ENCODE measurements at places on chromosomes 11 and 22. TPM values are rescaled to one million over a fixed set of nuclear protein-coding genes. Genes with fewer than 3 reads are reported as not detected.

SYCE3 gene
- total RNA-seq = not detected

- no peaks in the 10 kb centered on the region for H3K36me3 ChIP-seq
- H3K4me1 ChIP-seq = peaks cover 14% of the 10 kb centered on the region
- peak overlapping the region; percentile 82 for H3K4me3 ChIP-seq
- DNase-seq = peak; percentile 47
Measured at GRCh38 chr11:118791961-118792569, 1.1 kb upstream of the DDX6 start.

GRCh38 chr11:112166562-112166961 is 610 bp upstream of the TEX12 start:
- H3K4me1 ChIP-seq = peaks cover 6% of the 10 kb centered on the region
- H3K4me3 ChIP-seq = no peak overlapping the region
- DNase-seq = no peak
- no peaks in the 10 kb centered on the region for H3K36me3 ChIP-seq
- no peaks in the 10 kb centered on the region for H3K27me3 ChIP-seq

DNA sequence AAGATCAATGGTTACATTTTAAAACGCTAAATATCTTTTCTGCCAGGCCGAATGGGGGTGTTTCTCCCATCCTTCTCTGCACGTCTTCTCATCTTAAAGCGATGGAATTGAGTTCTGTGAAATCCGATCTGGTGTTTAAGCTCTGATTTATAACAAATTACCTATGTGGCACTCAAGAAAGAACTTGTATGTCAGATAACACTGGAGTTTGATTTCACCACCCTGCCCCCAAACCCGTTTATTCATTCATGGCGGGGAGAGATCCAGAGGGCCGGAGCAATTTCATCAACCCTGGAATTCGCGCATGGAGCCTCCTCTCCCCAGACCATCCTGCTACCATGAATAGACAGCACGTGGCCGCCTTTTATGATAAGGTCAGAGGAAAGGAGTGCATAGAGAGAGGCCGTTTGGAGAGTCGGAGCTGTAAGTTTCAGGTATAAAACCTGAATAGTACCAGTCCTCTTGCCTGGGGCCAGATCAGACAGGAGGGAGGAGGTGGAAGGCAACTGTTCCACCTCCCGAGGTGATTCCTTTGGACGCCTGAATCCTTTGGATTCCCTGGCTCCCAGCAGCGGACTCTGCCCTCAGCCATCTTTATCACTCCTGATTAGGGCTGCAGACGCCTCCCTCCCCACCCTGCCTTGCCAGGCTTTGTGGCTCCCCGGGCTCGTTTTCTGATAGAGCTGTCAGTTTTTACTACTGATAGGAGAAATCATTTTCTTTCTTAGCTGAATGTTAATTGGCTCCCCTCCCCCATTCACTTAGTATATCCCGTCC is 27.3 kb upstream of the NFAM1 start:
- H3K27me3 ChIP-seq = no peaks in the 10 kb centered on the region
- no peak overlapping the region for H3K27ac ChIP-seq
- no peak overlapping the region for H3K4me3 ChIP-seq
- no peaks in the 10 kb centered on the region for H3K36me3 ChIP-seq

GRCh38 chr22:46233231-46233630 is 16.9 kb downstream of the CDPF1 start:
- no peak for DNase-seq
- no peak overlapping the region for H3K27ac ChIP-seq
- no peaks in the 10 kb centered on the region for H3K27me3 ChIP-seq
- H3K4me1 ChIP-seq = no peaks in the 10 kb centered on the region
- H3K4me3 ChIP-seq = no peak overlapping the region

DNA sequence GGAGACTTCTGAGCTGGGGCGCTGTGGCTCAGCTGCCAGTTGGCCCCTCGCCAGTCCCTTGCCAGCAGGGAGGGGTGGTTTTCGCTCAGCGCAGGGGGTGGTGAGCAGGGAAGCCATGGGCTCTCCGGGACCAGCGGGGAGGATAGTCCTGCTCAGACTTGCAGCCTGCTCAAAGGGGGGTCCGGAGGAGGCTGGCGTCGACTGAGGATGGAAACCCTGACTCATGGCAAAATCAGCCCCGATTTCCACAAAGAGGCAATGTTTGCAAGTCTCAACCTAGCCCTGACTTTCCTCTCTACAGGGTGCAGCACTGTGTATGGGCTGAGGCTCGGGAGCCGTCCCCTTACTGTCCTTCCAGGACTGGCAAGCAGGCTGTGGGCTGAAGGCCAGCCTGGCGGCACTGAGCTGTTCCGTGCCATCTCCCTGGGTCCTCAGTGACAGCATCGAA is 35.1 kb downstream of the FBLN1 start:
- DNase-seq = no peak
- H3K27ac ChIP-seq = no peak overlapping the region
- no peaks in the 10 kb centered on the region for H3K36me3 ChIP-seq
- H3K4me3 ChIP-seq = no peak overlapping the region
- H3K27me3 ChIP-seq = no peaks in the 10 kb centered on the region
